Activated T-cell treated with anti-CD3 and anti-CD28 coated beads for 1 hour (primary cell): ENCODE measurements at places on chromosomes 4 and X.

DNA sequence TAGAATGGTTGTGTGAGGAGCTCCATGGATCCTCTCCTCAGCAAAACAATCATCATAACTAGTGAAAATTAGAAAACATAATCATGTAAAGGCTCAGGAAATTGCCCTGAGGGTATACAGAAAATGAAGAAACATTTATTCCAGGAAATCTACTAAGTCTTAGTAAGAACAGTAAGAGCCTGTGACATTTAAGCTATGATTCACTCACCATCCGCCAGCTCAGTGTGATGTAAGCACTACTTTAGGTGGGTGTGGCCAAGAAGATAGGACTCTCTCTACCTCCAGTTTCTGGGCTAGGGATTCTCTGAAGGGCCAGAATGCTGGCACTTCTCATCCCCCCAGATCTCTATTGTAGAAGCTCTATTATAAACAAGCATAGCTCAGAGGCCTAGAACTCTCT, 147.5 kb downstream of the DLG3 start:
- no peak for DNase-seq

DNA sequence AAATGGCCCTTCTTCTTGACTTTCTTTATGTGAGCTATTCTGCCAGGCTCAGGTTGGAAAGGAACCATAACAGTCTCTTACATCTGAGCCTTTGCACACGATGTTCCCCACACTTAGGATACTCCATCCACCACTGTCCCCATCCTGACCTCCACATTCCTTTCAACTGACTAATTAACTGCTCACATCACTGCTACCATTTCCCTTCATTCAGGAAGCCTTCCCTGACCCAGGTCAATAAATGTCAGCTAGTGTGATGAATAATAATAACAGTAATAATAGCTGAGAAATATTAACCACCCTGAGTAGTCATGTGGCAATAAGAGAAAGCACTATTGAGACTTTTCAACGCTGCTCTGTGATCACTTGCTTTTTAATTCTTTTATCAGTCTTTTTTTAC, 291.7 kb downstream of the KCNIP4 start:
- DNase-seq, result no peak

- no peak for DNase-seq
Observed at GRCh38 chr4:93540562-93540961, 288.0 kb upstream of the ATOH1 start.

GRCh38 chrX:13448941-13449340, 120.5 kb upstream of the EGFL6 start:
- no peak for DNase-seq

DNA sequence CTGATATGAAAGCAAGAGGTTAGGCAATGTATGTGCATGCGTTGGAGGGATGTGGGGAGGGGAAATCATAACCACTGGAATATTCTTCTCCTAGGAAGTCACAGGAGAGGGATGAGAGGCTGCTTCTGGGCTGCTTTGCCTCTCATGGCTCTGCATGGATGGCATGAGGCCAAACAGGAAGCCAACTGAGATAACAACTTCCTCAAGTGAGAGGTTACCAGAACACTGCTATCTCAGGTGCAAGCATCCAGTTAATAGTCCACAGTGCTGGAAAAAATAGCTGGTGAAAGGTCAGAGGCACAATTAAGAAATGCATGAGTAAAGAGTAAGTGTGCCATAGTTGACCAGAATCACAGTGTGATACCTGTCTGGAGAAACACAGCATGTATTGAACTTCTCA, 113.3 kb downstream of the ELOVL6 start:
- peak; percentile 6 for DNase-seq

- no peak for DNase-seq
Observed at GRCh38 chr4:152104901-152105357, 344.1 kb upstream of the GATB start.

DNA sequence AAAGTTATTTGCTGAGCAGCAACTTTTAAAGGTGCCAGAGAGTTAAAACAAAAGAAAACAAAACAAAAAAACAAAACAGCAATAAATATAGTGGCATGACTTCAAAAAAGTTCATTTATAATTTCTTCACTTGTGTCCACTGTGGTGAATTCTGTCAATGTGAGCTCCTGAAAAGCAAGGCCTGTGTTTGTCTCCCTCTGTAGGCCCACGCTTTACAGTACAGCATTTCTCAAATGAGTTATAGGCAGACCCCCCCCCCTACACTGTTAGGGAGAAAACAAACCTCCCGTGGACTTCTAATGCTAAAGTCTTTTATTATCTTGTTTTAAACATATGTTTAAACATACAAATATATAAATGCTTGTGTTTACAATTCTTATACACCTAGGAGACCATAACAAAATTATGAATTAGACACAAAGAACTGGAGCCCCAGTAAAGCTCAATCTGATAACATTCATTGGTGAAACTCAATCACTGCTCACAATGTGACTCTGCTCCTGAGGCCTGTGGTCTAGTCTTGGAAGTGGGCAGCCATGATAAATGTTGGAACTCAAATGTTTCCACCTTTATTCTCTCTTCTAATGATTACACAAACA, 47.0 kb upstream of the SCOC start:
- no peak for DNase-seq

- no peak for DNase-seq
Observed at GRCh38 chrX:153488231-153488914, 6.4 kb upstream of the BGN start.

- DNase-seq, result no peak
Observed at GRCh38 chr4:139299536-139299935, 1.8 kb upstream of the NAA15 start.

DNA sequence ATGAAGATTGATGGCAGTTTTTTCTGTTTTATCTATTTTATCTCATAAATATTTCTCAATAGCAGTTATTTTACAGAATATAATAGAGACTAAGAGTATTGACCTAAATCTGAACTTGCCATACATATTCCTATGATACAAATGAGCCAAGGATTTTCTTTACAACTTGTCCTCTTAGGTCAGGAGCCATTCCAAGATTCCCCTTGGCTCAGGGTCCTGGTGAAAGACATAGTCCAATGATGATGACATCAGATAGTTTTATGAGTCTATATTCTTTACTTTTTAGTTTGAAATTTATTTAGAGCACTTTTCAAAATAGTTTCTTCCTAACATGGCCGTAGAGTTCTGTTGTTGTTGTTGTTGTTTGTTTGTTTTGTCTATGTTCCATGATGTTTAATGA, 869.1 kb upstream of the GRID2 start:
- DNase-seq, result no peak

- no peak for DNase-seq
Observed at GRCh38 chrX:111181951-111182350, 86.0 kb downstream of the PAK3 start.

GRCh38 chrX:148552775-148553174, 52.4 kb downstream of the AFF2 start:
- no peak for DNase-seq

GRCh38 chr4:6730603-6731317, 14.8 kb downstream of the BLOC1S4 start:
- DNase-seq, result no peak

DNA sequence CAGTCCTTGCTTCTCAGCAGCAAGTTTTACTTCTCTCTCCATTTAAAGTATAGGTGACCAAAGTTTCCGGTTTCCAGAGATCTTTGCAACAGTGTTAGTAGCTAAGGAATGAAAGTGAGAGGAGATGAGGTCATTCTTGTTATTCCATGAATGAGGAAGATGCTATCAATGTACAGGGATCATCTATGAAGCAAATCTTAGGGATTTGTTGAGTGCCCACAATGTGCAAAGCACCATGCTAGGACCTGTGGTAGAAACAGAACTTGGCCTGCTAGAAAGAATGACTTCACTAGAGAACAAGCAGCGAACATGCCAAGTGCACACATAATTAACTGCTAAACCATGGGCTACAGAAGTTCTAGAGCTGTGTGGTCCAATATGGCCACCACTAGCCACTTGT, 112.5 kb downstream of the MID1 start:
- no peak for DNase-seq

DNA sequence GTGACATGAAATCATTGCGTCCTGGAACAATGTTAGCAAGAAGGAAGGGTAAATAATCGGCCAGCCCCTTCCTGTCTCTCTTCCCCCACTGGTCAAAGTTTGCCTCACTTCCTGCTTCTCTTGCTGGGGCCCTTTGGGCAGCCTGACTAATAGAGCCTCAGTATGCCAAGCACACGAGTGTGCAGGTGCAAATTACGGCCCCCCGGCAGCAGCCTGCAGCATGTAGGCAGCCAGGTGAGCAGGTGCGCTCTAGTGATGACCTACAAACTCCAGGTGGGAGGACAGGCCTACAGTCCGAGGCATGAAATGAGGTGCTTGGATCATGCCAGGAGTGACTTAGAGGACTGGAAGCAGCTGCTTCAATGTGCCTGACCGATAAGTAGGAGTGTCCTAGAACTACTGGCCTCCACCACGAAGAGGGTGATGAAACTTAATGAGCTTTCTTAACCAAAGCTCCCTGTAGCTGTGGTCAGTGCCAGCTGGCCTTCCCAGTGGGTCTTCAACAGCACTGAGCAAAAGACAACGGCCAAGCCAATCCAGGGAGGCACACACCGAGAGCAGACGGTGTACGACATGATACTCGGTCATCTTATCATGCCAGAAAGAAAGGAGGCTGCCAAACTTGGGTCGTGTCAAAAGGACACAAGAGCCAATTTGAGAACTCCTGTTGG, 26.1 kb upstream of the FAT1 start:
- no peak for DNase-seq

DNA sequence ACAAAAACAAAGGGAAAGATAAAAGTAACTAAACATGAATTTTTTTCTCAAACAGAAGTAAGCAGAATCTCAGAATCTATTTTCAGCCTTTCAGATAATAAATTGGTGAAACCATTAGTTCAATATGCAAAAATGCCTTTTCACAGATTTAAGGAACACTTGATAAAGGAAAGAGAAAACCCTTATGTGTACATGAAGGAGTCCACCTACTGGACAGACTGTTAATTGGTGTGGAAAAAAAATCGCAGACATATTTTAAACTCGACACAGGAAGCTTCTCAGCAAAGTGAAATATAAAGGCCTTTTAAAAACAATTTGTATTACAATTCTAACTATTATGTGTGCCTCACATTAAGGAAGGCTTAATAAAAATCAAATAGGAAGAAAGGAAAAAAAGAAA, 22.3 kb downstream of the COX7B2 start:
- DNase-seq, result no peak

GRCh38 chrX:13652287-13652793, 601 bp upstream of the TCEANC start:
- no peak for DNase-seq

GRCh38 chr4:140757232-140757630, 1.0 kb upstream of the TBC1D9 start:
- DNase-seq, result no peak

GRCh38 chrX:134369576-134369975, 90.4 kb upstream of the HPRT1 start:
- DNase-seq, result no peak

GRCh38 chrX:153818571-153819383, 11.6 kb downstream of the PDZD4 start:
- DNase-seq, result peak; percentile 39

GRCh38 chrX:9091258-9091657, 57.3 kb upstream of the FAM9B start:
- no peak for DNase-seq

DNA sequence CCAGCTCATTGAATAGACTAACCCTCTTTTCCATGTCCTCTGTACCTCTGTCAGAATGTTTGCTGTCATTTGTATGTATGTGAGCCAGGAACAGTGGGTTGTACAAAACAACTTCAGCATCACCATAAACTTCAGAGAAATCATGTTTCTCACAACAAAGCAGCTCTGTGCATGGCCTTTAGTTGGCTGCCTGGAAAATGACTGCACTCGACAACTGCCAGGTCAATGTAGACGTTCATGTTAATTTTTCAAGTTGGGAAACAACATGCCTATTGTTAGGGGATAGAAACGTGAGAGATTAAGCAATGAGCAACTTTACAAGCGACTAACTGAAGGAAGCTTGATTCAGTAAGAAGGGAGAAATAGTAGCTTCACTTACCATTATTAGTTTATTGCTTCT, 17.9 kb upstream of the CXCL11 start:
- DNase-seq, result no peak

DNA sequence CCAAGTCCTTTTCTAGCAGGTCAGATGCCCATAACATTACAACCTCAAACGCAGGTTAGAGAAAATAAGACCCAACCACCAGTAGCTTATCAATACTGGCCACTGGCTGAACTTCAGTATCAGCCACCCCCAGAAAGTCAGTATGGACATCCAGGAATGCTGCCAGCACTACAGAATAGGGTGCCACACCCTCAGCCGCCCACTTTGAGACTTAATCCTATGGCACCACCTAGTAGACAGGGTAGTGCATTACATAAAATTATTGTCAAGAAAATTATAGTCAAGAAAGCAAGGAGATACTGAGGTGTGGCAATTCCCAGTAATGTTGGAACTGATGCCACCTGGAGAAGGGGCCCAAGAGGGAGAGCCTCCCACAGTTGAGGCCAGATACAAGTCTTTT, 19.9 kb upstream of the TRIM61 start:
- DNase-seq, result no peak

GRCh38 chrX:17007134-17007768, 60.8 kb downstream of the REPS2 start:
- DNase-seq, result no peak

DNA sequence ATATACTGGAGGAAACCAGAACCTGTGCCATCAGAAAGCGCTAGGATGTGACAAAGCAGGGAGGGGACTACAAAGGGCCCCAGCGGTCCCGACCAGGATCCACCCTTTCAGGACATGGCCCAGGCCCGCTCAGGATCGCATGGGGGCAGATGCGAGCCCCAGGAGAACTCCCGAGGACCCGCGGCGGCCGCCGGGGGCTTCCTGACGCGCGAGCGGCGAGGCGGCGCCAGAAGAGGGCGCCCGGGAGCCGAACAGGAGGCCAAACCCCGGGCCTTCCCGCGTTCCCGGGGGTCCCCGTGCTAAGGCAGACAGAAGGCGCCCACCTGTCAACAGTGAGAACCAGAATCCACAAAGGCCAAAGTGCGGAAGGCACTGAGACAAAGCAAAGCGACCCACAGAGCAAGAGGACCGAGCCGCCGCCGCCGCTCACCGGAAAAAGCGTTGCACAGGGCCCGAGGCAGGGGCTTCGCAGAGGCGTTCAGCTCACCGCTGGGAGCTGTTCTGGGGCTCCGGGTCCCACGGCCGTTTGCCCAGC, 7.3 kb upstream of the OPN1LW start:
- DNase-seq, result peak; percentile 54

DNA sequence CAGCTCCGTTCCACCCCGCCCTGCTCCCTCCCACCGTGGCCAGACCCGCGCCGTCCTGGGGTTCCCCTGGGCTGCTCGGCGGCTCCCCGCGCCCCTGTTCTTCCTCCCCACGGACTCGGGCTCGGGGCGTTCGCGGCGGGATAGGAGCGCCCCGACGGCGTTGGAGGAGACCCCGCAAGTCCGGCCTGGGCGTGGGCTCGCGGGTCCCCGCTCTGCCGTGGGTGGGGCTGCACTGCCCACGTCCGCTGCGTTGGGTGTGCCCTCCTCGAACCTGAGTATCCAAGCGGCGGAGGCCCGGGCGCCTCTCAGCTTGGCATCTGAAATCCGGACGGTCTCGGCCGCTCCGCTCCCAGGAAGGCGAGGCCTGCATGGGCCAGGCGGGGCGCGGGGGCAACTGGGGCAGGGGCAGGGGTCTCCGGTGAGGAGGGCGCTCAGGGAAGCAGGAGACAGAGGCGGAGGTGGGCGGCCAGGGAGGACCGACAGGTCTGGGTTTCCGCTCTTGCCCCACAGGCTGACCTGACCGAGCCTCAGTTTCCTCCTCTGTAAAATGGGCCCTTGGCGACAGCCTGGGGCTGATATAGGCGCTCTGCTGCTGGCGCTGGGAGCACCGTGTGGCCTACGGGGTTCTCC, 12.0 kb upstream of the NAT8L start:
- no peak for DNase-seq

GRCh38 chr4:26130841-26131432, 189.9 kb upstream of the RBPJ start:
- DNase-seq, result no peak

- no peak for DNase-seq
Observed at GRCh38 chrX:12701628-12702027, 89.6 kb upstream of the PRPS2 start.
